Cerebellum (tissue), 4 donors: ENCODE measurements at places on chromosomes 3 and 15. TPM values are rescaled to one million over a fixed set of nuclear protein-coding genes. Genes with fewer than 3 reads are reported as not detected.

- no peak for DNase-seq
These were observed 44.0 kb downstream of the BFSP2 start for GRCh38 chr3:133443649-133444422.

- DNase-seq, result no peak
These were observed 514.6 kb upstream of the CNTN3 start for GRCh38 chr3:75129101-75129500.

Gene TM6SF1
- total RNA-seq, result 1.8 TPM

Gene BUB1B
- 23.2 TPM for total RNA-seq

DNA sequence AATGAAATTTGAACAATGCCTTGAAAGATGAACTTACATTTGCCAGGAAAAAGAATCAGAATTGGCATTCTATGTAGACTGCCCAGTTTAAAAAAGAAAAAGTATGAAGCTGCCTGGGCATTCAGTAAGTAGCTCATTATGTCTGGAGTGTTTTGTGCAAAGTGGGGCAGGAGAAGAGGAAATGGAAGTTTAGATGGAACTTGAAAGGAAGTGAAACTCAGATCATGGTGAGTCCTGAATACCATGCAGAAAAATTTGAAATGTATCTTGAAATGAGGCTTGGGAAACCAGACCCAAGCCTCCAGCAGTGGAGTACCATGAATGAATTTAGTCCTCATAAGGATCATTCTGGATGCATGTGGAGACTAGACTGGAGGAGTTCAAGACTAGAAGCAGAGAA, 4.8 kb upstream of the MORC1 start:
- no peak for DNase-seq

GRCh38 chr3:114721864-114722263, 425.2 kb downstream of the ZBTB20 start:
- DNase-seq, result no peak
